ENCODE measurements at places on chromosomes 2 and 18.

- no peaks in the 10 kb centered on the region for H3K27me3 ChIP-seq
- H3K36me3 ChIP-seq: no peaks in the 10 kb centered on the region
- DNase-seq: no peak
- H3K4me3 ChIP-seq: peak overlapping the region; percentile 56
Measured at GRCh38 chr18:79394534-79395307, 1.0 kb upstream of the NFATC1 start.

- no peaks in the 10 kb centered on the region for H3K27me3 ChIP-seq
- no peak overlapping the region for H3K4me3 ChIP-seq
- H3K27ac ChIP-seq: no peak overlapping the region
Measured at GRCh38 chr2:27795868-27796277, 24.4 kb downstream of the MRPL33 start.

DNA sequence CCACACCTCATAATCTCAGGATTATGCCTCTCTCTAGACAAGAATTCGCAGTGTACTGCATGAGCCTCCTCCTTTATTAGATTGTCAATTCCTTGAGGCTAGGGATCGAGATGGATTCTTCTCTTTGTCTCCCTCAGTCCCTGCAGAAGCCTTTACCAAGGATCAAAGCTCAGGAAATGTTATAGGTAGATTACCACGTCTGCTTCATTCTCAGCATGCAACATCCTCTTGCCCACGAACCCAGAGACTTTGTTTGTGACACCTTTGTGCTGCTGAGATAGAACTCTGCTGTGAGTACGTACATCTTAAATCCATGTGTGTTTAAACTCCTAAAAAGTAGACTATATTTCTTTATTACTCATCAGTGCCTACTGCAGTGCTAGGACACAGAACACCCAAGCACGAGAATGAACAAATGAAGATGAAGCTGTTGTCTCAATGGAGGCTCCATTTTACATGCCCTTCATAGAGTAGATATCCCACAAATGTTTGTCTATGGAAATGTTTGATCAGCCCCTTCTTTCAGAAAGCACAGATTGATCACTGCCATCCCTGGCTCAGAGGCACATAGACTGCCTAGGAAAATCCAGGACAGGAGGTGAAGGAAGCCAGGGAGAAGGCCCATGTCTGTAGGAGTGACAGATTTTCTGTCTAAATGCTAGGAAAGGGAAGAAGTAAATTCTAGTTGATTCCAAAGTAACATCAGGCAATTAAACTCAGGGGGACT, 98.8 kb upstream of the KLHL29 start:
- DNase-seq: no peak
- no peaks in the 10 kb centered on the region for H3K27me3 ChIP-seq
- peaks cover 9% of the 10 kb centered on the region for H3K4me1 ChIP-seq
- no peak overlapping the region for H3K4me3 ChIP-seq

- no peak overlapping the region for H3K4me3 ChIP-seq
- DNase-seq: no peak
- no peaks in the 10 kb centered on the region for H3K27me3 ChIP-seq
- no peak overlapping the region for H3K27ac ChIP-seq
- no peaks in the 10 kb centered on the region for H3K36me3 ChIP-seq
- H3K4me1 ChIP-seq: no peaks in the 10 kb centered on the region
Measured at GRCh38 chr2:120005834-120006521, 6.9 kb upstream of the EPB41L5 start.

DNA sequence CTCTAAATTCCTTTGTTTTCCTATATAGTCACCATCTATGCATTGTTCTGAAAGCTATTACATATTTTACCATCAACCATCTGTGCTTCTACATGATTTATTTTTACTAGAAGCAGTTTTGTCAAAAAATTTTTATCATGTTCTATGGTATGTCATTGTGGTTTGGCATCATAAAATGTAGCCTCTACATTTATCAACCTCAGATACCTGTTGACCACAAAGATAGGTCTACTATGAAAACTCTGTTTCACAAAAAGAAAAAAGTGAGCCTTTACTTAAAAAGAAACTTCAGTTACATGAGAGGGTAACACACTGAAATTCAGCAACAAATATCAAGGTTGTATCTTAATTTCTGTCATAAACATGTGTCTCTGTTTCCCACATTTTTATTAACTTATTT, 3.7 kb downstream of the BCL2 start:
- no peaks in the 10 kb centered on the region for H3K36me3 ChIP-seq
- H3K27me3 ChIP-seq: no peaks in the 10 kb centered on the region
- peak overlapping the region; percentile 1 for H3K4me3 ChIP-seq
- H3K4me1 ChIP-seq: peaks cover 9% of the 10 kb centered on the region
